NT2/D1 (cell line): ENCODE measurements at places on chromosomes 12 and 14.

GRCh38 chr12:27478949-27479348 is 32.4 kb downstream of the SMCO2 start:
- no peak for DNase-seq

DNA sequence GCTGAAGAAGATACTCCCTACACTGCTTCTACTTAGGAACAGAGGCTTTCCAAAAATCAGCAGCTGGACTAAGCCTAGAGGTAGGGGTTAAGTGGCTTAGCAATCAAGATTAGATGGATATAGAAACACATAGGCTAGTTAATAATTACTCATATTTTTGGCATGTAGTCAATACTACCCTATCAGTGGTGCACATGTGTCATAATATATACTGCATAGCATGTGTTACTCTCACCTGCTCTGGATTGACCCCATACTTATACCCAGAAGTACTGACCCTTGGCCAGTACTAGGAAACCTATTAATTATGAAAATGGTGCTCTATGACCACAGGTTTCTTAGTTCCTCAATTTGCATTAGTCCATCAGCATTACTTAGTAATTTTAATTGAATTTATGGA is 528.4 kb upstream of the LMO3 start:
- no peak for DNase-seq

GRCh38 chr14:66662374-66662773 is 154.4 kb downstream of the GPHN start:
- DNase-seq: no peak

- DNase-seq: no peak
These were observed 388.9 kb downstream of the PCNX1 start for GRCh38 chr14:71296184-71296583.

DNA sequence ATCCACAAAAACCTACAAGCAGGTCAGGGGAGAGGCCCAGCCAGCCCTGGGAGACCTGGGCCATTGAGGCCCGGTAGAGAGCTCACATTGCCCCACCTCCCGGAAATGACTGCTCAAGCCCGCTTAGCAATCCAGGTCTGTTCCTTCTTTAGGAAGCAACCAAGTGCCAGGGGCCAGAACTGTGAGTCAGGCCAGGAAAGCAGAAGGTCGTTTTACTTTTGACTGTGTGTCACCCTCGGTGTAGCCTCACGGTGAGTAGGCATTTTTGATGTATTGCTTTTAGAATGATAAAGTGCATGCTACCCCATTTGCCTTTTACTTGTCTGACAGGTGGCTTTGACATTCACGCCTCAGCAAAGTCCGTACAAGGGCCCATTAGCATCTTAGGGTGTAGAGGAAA is 25.4 kb upstream of the PWP1 start:
- no peak for DNase-seq

GRCh38 chr14:35140718-35141581 is 18.6 kb downstream of the PRORP start:
- no peak for DNase-seq

- no peak for DNase-seq
These were observed 48.5 kb downstream of the VCPKMT start for GRCh38 chr14:50067723-50068495.

DNA sequence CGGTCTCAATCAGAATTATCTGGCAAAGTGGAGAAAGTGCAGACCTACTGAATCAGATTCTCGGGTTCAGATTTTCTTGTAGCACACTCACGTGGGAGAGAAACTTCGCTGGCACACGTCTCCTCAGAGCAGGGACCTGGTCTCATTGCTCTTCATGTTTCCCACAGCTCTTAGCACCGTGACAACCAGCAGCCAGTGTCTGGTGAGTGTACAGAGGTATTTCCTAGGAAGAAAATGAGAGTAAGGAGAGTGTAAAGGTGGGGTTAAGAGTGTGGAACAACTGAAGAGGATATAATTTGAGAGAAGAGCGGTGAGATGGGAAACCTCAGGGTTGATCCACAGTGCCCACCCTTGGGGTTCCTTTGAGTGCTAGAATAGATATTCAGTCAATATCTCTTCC is 89.2 kb downstream of the ARF6 start:
- DNase-seq: no peak

- no peak for DNase-seq
These were observed 393.5 kb downstream of the PCNX1 start for GRCh38 chr14:71300566-71301330.

- DNase-seq: no peak
These were observed 12.7 kb downstream of the TMED8 start for GRCh38 chr14:77364146-77364545.

GRCh38 chr14:58738189-58738836 is 100.6 kb downstream of the DACT1 start:
- DNase-seq: no peak

GRCh38 chr14:99876406-99876805 is 83.2 kb downstream of the EML1 start:
- DNase-seq: no peak

DNA sequence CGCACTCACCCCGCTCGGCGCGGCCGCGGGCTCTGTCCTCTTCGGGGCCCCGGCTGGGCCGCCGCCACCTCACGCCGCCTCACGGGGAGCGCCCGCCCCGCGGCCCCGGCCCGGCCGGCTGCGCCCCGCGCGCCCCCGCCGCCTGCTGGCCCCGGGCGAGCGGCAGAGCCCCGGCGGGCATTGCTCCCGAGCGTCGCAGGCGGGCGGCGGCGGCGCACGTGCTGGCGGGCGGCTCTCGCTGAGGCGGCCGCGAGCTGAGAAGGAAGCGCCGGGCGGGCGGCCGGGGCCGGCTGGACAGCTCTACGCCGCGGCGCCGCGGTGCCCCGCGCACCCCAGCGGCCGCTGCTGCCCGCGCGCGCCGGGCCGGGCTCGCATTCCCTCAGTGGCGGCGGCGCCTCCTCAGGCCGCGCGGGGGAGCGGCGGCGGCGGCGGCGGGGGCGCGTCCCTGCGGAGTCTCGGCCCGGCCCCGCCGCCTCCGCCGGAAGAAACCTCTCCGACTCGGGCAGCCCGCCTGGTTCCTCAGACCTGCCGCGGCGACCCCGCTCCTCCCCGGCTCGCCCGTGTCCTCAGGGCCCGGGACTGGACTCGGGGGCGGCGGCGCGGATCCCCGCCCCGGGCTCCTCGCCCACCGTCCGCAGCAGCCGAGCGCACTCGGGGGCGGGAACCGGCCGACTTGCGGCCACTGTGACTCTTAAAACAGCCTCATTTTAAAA is at the start of gene PITPNM2:
Gene PITPNM2 (minus strand): TSS at position 347 of the 713 bp plus-strand sequence. CDS start 116,500 bp downstream, outside the sequence.
- DNase-seq: no peak

- DNase-seq: no peak
These were observed 70.9 kb downstream of the MON2 start for GRCh38 chr12:62537551-62537950.

DNA sequence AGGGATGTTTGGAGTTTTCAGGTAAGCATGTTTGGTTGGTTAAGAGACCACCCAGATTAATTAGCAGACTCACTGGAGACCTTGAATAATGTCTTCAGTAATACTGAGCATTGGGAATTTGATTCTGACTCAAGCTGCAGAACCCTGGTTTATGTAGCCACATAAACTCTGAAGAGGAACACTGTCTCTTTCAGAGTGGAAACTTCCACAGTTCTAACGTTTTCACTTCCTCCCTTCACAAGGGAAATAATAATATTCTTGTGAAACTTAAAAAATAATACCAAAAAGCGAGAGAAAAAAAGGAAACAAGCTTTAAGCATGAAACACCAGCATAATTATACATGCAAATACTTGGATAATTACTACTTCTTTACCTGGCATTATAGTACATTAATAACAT is 40.0 kb upstream of the ST8SIA1 start:
- no peak for DNase-seq

DNA sequence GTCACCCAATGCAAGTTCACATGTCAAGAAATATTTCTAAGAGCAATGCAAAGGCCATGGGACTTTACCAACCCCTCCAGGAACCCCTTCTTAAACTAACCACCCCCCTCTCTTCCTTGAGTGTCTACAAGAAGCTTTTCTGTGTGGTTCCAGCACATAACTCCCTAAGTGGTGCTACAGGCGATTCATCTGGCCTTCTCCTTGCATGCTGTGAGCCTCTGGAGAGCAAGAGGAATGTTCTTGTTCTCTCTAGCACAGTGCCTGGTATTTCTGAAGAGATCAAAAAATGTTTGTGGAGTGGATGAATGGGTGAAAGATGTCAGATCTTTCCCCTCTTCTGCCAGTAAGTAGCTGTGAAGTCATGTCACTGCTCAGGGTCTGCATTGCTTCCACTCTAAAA is 5.9 kb upstream of the RNASE12 start:
- DNase-seq: no peak

DNA sequence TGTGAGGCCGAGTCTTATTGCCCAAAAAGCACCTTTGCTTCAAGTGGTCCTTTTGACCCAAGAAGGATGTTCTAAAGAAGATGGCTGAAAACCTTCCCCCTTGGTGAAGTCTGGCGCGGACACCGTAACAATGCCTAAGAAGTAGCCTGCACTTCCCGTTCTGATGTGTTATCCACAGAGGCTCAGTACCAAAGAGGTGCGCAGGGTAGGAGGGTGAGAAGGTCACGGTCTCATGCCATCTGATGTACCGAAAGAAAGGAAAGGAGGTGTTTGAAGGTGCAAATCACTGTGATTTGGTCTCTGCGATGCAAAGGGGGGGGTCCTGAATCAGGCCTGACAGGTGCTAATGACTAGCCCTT is 9.9 kb downstream of the PEBP1 start:
- no peak for DNase-seq

- DNase-seq: no peak
These were observed 1.0 kb downstream of the NACA start for GRCh38 chr12:56723889-56724700.

- peak; percentile 55 for DNase-seq
These were observed 678.2 kb downstream of the NRXN3 start for GRCh38 chr14:78848234-78848820.

GRCh38 chr14:23219075-23219474 is 18.7 kb upstream of the RNF212B start:
- DNase-seq: no peak

GRCh38 chr14:53921027-53921426 is 35.6 kb downstream of the BMP4 start:
- no peak for DNase-seq

DNA sequence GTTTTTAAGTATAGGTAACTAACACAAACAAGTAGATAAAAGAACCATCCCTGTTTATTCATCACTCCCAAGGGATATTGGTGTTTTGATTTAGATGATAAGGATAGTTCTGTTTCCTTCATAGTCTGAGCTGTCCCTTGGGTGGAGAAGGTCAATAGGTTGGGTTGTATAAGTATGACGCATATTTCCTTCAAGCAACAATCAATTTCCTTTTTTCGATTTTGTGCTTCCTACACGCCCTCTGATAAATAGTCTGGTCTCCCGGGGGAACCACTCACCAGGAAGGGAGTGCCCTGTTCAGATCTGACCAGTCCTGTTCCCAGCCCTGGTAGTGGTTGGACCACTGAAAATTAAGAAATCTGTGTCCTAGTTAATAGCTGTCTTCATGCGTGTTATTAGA is 378.8 kb upstream of the FAR2 start:
- DNase-seq: no peak

GRCh38 chr14:34300882-34301734 is 160.9 kb downstream of the SPTSSA start:
- DNase-seq: peak; percentile 32

- DNase-seq: no peak
These were observed 19.2 kb upstream of the OAS1 start for GRCh38 chr12:112887550-112887949.

DNA sequence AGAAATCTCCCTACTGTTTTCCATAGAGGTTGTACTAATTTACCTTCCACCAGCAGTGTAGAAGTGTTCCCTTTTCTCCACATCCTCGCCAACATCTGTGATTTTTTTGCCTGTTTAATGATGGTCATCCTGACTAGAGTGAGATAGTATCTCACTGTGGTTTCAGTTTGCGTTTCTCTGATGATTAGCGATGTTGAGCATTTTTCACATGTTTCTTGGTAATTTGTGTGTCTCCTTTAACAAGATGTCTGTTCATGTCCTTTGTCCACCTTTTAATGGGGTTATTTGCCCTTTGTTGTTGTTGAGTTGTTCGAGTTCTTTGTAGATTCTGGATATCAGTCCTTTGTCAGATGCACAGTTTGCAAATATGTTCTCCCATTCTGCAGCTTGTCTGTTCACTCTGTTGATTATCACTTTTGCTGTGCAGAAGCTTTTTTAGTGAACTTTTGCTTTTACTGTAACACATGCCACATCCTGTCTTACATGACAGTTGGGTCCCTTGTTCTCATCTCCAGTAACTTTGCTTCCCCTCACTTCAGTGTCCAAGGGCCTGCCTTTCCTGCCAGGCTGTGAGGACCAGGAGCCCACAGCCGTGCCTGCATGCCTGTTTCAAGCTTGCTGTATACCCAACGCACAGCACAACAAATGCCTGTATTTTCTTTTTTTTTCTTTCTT is 64.9 kb downstream of the SPRING1 start:
- DNase-seq: no peak

- no peak for DNase-seq
These were observed 13.3 kb downstream of the MOAP1 start for GRCh38 chr14:93171376-93171775.
